Lung (tissue), 17 donors: ENCODE measurements at places on chromosomes 11 and 22. TPM values are rescaled to one million over a fixed set of nuclear protein-coding genes. Genes with fewer than 3 reads are reported as not detected.

ISX gene
- polyA plus RNA-seq = not detected

MMP27 gene
- polyA plus RNA-seq = not detected

F2 gene
- polyA plus RNA-seq = not detected

TSPAN18 gene
- 8.3 TPM for polyA plus RNA-seq

OR52A5 gene
- polyA plus RNA-seq = not detected

ADAMTS8 gene
- polyA plus RNA-seq = 18.3 TPM

SMTNL1 gene
- not detected for polyA plus RNA-seq

CDC42BPG gene
- 7.1 TPM for polyA plus RNA-seq

OR4C15 gene
- not detected for polyA plus RNA-seq

DNA sequence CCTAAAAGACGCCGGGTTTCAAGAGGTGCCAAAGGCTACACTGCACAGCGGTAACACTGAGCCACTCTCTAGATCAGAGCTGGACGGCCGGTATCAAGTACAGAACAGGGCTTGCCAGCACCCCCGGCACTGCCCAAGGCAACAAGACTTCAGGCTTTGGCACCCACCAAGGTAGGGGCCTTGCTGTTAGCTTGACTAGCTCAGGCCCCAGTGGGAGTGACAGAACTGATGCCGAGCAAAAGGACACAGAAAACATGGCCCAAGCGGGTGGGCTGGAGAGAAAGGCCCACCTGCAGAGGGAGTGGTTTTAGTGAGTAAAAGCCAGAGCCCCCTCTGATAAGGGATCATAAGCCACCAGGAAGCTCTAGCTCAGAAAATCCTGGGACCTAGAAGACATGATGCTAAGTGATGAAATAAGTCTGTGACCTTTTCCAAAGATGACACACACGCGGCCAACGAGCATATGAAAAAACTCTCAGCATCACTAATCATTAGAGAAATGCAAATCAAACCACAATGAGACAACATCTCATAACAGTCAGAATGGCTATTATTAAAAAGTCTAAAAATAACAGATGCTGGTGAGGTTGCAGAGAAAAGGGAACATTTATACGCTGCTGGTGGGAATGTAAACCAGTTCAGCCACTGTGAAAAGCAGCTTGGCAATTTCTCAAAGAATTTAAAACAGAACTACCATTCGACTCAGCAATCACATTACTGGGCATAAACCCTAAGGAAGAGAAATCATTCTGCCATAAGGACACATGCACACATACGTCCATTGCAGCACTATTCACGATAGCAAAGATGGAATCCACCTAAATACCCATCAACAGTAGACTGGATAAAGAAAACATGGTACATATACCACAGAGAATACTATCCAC is 12.9 kb downstream of the EHD1 start:
- DNase-seq = no peak

- no peak for DNase-seq
Measured at GRCh38 chr11:128419012-128419767, 168.2 kb downstream of the ETS1 start.

DNA sequence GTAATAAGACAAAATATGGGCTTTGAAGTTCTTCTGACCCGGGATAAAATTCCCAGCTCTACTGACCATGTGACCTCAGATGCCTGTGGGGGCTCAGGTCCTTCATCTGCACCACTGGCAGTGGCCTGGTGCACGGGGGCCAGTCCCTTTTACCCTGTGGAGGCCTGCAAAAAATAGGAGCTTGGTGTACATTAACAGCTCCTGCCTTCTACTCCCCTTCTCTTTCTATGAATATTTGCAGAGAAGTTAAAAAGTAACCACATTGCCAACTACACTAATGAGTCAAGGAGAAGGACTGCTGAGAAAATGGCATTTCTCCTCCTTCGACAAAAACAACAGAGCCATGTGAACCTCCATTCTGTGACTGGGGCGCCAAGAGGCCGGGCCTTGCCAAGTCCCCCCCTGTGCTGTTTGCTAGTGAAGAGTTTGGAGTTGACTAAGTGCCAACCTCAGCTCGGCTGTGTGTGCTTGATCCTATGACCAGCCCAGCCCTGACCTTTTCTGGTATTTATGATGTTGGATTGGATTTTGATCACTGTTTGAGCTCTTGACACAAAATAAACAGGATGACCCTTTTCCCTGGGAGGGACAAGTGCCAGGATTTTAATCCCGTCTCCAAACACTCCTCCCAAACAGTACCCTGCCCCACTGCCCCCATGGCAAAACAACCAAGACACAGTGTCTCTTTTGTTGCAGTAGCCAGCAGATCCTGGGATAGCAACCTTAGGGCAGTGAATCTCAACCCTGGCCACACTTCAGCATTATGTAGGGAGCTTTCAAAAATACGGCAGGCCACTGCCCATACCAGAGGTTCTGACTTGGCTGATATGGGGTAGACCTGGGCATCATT is 380.1 kb downstream of the LARGE1 start:
- DNase-seq = peak; percentile 95

DNA sequence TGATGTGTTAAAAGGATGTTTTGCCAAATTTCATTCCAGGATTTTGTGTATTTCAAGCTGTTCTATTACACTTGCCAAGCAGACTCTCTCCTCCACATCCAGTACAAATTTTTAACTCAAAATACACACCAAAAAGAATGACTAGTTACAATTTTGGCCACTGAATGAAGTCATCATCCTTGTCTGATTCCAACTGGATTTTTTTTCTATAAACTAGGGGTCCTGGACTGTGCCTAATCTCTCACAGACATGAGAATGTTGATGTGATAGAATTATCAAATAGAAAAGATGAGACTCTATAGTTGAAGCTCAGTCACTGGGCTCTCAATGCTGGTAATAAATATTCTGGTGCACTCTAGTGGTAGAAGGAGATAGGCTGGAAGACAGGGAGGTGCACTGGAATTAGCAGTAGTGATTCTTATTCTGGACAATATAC is 85.8 kb downstream of the FANCF start:
- peak; percentile 35 for DNase-seq

DNA sequence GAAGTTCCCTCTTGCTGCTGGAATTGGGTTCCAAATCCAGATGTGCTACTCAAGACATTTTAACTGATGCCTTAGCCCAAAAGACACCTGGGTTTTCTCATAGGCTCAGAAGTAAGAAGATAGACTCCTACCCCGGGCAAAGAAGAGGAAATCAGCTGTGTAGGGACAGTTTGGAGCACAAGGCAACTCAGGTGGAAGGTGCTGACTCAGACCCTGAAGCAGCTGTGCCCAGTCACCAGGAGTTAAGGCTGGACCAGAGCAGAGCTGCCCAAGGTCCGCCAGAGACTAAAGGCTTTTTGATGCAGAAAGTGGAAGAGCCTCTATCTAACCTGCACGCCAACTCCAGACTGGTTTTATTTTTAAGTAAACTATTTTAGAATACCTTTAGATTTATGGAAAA is 20.6 kb upstream of the RAB1B start:
- DNase-seq = no peak

DNA sequence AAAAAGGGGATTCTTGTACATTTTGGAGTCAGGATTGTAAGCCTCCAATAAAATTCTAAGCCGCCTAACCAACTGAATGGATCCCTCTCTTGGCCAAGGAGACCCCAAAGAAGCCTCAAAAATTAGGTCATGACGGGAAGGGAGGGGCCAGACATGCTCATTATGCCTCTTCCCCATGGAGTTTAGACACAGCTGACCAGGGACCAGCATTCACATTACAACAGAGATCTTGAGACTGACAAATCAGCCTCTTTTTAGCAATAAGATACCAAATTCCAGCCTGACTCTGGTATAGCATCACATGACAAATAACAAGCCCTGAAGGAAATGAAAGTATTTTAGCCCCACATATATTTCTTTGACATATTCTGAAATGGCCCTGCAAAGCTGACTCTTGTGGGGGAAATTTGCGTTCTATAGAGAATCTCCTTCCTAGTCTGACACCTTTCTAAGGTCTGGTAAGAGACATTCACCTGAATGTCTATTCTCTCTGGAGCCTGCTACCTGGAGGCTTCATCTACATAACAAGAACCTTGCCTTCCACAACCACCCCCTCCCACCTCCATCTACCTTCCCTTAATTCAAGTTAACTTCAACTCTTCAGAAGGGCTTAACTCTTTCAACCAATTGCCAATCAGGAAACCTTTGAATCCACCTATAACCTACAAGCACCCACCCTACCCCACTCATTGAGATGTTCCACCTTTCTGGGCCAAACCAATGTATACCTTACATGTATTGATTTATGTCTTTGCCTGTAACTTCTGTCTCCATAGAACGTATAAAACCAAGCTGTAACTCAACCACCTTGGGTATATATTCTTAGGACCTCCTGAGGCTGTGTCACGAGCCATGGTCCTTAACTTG is 10.3 kb downstream of the GAL start:
- no peak for DNase-seq

- DNase-seq = no peak
Measured at GRCh38 chr11:69533296-69534165, 52.1 kb downstream of the LINC01488 start.

DNA sequence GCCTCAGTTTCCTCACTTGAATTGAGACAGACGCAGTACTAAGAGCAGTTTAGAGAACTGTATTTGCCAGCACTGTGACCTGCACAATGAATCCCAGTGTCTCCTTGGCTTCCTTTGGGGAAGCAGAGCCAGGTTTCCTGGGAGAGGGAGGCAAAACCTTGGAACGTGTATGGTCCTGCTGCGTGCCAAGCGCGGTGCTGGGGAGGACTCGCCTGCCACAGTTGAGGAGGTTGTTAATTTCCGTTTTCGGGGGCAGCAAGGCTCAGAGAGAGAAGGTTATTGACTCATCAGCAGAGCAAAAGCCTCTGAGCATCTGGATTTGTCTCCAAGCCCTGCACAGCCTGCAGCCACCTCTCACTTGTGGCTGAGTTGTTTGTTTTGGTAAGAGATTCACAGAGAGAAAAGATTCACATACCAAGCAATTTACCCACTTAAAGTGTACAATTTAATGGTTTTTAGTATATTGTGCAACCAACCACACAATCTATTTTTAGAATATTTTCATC is 10.8 kb downstream of the SYT12 start:
- no peak for DNase-seq

DNA sequence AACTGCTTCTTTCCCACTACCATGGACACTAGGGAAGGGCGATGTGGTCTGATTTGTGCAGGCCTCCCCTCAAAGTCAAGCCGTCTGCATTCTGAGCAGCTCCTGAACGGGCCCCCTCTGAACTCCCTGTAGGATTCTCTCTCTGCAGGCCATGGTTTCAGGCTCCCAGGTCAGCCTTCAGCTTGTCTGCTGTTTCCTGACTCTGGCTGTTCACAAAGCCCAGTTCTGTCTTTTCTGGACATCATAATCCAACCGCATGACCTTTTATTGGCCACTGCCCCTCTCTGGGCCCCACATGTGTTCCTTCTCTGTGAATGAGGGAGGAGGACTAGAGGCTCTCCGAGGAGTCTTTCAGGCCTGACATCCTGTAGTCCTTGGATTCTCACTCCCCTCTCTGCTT is 161.0 kb downstream of the FEZ1 start:
- no peak for DNase-seq

DNA sequence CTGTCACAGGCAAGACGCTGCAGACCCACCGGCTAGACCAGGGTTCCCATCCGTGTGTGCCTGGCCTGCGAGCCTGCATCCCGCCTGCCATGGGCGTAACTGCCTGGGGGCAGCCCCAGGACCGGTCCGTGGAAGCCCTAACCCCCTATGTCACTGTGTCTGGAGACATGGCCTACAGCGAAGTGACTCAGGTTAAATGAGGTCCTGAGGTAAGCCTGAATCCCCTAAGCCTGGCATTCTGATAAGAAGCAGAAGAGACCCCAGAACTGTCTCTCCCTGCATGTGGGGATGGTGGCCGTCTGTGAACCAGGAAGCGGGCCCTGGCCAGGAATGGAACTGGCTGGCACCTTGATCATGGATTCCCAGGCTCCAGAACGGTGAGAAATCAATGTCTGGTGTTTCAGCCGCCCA is 570.1 kb downstream of the BRD1 start:
- DNase-seq = no peak

- no peak for DNase-seq
Measured at GRCh38 chr11:114192841-114193389, 103.3 kb upstream of the NNMT start.

- DNase-seq = no peak
Measured at GRCh38 chr11:88410656-88411055, 73.1 kb upstream of the CTSC start.

DNA sequence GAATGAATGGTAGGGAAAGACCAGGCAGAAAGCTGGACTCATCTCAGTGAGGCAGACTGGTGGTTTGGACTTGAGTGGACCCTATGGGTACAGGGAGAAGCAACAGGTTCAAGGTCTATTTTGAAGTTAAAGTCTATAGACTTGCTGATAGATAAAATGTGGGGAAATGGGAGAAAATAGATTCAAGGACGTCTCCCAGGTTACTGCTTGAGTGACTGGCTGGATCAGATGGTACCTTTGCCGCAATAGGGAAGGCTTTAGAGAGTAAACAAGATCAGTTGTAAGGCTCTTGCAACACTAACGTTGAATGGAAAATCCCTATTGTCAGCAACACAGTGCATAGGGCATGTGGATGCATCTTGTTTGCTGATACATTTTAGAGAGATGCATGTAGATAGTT is 27.4 kb downstream of the SEZ6L start:
- no peak for DNase-seq

DNA sequence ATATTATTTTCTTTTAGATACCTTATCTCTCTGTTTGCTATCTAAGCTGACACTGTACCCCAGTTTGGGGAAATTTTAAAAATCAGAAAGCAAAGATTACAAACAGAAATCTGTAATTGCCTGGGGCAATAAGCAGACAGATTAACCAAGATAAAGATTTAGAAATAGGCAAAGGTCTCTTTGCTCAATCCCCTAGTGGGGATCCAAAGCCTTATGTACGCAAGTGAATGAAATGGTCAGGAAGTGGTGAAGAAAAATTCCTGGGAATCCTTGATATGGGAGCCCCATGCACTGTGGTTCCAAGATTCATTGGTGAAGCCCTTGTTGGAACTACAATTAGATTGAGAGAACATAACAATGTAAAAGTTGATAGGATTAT is 139.5 kb upstream of the GUCY1A2 start:
- no peak for DNase-seq

DNA sequence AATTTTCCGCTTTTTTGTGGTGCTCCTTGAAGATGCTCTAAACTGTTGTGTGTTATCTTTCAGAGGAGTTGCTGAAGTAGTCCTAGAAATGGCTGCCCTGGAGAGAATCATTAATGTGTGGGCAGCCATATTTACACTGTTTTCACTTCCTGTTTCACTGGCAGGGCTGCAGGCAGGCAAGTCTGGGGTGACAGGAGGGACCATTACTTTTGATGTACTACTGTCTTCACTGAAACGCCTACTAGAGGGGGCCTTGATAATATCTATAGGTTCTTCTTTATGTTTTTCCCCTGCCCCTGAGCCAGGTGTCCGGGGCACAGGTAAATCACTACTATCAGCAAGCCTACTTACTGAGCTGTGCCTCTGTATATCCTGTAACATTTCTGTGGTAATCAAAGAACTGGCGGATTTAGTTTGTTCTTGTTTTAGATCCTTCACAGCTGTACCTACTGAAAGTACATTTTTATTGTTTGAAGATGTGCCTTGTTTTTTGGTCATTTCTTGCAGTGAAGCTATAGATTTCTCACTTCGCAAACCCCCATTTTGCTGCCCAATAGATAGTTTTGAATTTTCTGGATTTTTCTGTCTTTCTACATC is 39.7 kb downstream of the ACAT1 start:
- DNase-seq = no peak
